ENCODE measurements at places on chromosomes 16 and 17.

- DNase-seq, result no peak
These were observed 24.4 kb downstream of the CCDC57 start for GRCh38 chr17:82188001-82188961.

DNA sequence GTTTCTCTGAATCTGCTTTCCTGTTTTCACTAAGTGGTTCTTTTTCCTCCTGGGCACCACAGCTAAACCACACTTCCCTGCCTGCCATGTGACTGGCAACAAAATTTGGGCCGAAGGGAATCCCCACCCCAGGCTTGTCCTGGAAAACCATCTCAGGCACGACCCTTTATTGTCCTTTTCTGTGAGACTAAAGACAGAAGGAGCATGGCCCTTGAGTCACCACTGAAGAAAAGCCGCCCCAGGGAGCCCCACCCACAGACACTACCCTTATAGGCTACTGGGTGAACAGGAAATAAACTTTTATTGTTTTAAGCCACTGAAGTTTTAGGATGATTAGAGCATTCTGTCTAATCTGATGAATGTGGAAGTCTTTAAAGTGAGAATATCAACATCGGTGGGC is 88.6 kb upstream of the BRD7 start:
- no peak for DNase-seq

DNA sequence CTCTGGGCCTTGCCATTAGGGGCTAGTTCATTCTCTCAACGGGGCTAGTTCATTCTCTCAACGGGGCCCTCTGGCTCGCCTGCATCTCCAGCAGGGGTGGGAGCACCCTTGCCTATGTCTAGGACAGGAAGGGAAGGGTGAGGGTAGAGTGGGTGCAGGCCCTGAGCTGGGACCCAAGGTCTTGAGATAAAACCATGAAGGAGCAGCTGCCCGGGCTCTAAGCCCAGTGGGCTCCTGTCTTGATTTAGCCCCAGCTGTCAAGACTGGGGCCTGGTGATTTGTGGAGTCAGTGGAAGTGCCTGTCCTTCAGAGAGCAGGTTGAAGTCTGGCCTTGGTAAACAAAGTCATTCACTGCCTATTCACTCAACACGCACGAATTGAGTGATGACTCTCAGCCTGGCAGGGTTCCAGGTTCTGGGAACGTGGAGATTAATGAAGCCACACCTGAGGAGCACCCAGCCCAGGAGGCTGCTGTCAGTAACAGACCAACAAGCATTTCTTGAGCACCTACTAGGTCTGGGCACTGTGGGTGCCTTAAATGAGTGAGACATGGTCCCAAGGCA is 35.4 kb downstream of the WNT3 start:
- DNase-seq, result no peak

- no peak for DNase-seq
These were observed 212.2 kb downstream of the AATF start for GRCh38 chr17:37160944-37161343.

DNA sequence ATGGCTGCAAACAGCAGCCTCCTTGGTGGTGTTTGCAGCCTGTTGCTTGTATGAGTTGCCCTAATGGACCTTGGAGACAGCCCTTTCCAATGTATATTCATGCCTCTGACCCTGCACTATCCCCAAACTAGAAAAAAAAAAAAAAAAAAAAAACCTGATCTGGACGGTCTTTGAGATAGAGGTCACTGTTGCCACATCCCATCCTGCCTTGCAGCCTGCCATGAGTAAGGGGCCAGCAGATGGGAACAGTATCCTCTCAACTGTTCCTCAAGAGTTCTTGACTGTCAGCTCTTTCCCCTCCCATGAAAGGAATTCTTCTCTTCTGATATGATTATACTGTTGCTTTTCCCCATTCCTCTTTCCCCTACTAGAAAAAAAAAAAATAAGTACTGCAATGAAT is 152.4 kb downstream of the SSH2 start:
- no peak for DNase-seq

DNA sequence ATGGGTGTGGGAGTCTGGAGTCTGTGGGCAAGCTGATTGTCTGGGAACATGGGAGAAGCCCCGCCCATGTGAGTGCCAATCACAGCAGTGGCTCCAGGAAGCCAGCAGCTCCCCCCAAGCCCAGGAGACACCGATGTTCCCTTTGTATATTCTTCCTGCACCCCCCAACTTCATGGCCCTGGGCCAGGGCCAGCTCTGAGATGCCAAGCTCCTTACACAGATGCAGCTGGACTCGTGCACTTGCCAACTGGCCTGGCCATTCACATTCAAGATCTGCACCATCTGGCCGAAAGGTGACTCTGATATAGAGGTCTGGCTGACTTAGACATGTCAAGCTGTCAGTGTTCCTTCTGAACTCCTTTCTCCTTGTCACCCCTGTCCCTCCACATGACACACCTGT is 50.5 kb downstream of the CACNG5 start:
- no peak for DNase-seq

DNA sequence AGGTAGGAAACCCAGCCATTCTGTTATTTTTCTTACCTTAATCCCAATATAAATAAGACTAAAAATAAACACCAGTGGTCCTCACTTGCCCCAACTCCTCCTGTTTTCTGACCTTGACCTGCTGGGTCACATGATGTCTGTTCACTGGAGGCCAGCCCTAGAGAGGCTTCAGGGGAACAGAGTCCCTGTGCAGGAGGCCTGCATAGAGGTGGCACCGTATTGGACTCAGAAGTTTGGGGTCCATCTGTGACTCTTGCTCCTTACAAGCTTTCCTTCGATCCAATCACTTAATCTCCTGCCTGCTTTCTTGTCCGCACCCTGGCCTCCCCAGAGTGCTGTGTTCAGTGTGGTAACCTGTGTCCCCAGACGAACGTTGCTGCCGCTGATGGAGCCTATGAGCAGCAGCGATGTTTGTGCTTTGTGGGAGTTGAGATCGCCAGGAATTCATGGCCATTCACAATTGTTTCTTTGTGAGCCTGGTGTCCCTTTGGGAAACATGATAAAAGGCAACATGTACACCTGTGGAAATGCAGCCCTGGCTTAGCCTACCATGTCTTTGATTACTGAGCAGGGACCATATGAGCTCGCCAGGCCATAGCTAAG is 4.7 kb downstream of the IGSF6 start:
- DNase-seq, result no peak

DNA sequence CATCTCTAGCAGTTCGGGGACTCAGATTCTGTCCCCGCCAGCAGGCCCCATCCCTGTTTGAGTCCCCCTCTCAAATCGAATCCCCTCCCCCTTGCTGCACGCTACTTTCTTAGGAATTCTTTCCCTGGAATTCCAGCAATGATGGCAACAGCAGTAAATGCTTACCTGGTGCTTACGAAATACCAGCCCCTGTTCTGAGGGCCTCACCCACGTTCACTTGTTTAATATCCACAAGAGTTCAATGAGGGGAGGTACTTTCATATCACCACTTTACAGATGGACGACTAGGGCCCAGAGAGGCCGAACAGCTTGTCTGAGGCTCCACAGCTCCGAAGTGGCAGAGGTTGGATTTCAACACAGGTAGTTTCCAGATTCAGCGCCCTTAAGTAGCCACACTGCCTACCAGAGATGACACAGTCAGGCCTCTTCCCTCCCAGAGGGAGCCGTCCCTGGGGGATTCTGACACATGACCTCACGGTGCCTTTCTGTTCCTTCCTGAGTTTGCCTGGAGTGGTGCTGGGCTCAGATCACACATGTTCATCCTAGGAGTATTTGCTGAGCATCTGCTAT is 120.7 kb upstream of the GSE1 start:
- DNase-seq, result no peak

DNA sequence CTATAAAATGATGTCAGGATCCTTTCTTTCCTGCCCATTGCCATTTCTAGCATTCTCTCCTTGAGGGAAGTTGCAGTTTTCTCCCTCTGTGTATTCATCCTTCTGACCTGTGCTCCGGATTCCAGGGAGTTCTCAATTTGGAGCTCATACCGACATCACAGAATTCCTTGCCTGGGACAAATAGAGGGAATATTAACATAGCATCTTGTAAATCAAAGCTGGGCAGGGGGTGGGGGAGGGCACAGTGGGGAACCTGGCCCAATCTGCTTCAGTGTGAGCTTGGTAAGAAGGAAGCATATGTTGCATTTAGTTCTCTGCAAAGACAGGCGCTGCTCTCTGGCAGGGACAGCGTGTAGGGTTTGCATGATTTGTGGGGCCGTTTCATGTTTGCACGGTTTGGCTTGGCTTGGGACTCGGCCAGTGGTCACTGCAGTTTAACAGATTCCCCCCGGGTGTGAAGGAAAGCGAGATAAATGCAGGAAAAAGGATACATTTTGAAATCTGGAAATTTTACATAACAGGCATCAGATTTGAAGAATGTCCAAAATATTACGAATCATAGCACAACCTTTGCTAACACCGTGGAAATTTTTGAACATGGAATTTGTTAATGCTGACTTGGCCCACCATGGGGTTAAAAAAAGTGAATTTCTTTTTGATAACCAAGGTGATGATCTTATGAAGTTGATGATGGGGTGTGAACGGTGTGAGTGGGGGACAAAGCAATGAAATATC is 178.0 kb downstream of the WWOX start:
- no peak for DNase-seq

DNA sequence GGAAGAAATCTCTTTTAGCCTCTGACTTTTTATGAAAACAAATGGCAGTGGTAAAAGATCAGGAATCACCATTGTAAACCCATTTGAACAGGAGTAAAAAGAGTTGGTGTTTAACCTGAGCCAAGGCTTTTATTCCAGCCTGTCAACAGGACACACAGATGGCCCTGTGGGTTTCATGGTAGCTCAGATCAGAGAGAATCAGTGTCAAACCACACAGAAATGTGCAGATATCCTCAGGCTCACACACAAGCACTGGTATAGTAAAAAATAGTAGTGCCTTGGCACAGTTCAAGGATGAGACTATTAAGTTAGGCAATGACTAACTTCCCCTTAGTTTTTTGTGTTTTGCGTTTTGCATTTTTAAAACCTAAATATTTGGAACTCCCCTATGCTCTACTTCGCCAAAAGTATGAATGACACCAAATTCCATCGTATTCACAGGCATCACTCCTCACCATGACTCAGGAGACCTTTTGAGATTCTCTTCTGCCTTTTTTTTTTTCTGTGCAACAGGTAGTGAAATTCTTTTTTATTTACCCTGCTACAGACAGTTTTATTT is 1200.0 kb downstream of the CDH11 start:
- DNase-seq, result no peak
